Putamen (tissue), 1 donor: ENCODE measurements at places on chromosomes 11 and 22.
A peak's percentile ranks its signal among the peaks of the same experiment; 100 is the strongest.

DNA sequence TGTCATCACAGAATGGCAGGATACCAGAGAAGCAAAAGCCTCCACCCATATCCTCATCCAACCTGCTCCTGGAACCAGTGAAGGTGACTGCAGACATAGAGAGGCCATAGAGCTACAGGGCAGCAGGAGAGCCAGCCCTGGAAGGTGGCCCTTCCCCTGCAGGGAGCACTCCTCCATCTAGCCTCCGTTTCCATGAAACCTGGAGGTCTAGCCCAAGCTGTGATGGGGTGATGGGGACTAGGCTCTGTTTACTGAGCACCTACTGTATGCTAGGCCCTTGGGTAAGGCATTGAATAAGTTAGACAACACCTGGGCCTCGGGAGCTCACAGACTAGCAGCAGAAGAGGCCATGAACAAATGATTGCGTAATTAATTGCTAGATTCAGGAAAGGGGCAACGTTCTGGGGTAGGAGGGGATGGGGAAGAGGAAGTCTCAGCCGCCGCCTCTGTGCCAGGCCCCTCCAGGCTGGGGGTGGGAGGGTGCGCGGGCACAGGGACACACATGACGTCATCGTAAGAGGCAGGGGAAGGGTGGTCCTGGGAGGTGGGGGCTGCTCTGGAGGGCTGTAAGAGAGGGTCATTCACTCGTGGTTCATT lies 784 bp upstream of the SYNGR1 start:
- DNase-seq = peak; percentile 39

DNA sequence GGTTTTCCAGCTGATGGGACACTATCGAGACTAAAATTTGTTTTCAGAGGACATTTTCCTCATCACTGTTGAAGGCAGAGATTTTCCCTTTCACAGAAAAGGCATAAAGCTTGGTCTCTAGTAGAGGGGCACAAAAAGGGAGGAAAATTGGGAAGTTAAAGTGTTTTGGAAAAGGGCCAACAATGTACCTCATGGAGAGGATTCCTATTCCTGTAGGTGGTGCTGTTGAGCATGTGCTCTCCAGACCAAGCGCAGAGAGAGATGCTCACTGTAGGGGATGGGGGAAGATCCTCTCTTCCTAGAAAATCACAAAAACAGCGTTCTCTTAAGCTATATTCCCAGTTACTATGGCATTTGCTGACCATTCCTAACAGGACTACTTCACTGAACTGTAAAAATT lies 44.9 kb downstream of the OR4C46 start:
- DNase-seq = no peak

DNA sequence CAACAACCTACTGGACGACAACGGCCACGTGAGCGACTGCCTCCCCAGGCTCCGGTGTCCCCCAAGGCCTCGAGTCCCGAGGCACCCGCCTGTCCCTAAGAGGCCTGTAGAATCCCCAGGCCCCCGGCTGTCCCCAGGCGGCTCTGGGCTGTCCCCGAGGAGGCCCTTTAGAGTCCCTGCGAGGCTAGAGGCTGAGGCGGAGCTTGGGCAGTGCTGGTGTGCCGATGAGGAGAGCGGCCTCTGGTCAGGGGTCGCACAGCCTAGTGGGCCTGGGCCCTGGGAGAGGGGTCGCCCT lies 3.7 kb downstream of the TBX1 start:
- DNase-seq = no peak

DNA sequence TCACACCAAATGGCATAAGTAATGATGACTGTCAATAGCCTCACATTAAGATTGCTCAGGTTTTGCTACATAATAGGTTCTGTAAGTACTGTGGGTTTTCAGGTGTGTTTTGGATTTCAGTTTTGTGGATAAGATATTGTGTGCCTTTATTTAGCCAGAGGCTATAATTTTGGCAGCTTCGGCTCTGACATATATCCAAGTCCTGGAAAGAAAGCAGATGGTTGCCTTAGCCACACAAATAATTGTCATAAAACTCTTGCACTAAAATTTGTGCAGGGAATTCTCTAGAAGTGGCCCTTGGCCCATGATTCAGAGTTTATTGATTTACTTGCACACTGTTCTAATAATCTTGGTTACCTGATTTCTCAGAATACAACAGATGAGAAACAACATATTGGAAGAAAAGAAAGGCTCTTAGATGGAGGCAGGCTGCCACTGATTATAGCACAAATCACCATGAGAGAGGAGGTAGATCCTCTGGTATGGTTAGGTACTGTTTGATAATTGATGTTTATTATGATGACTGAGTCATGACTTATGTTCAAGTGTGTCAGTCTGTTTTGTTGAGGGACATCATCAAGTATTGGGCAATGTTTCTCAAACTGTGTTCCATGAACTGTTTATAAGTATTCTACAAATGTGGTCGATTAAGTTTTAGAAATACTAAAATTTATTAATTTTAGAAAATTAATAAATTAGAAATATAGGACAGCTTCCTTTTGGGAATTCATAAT lies 9.6 kb downstream of the REXO2 start:
- DNase-seq = no peak

DNA sequence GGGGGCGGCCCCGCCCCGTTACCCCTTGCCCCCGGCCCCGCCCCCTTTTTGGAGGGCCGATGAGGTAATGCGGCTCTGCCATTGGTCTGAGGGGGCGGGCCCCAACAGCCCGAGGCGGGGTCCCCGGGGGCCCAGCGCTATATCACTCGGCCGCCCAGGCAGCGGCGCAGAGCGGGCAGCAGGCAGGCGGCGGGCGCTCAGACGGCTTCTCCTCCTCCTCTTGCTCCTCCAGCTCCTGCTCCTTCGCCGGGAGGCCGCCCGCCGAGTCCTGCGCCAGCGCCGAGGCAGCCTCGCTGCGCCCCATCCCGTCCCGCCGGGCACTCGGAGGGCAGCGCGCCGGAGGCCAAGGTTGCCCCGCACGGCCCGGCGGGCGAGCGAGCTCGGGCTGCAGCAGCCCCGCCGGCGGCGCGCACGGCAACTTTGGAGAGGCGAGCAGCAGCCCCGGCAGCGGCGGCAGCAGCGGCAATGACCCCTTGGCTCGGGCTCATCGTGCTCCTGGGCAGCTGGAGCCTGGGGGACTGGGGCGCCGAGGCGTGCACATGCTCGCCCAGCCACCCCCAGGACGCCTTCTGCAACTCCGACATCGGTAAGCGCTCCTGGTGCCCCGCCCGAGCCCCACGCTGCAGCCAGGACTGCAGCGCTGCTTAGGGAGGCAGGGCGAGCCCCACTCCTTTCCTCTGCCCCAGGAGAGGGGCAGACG lies at the start of gene TIMP3:
TSS of gene TIMP3 (plus strand) at position 169 of the 700 bp plus-strand sequence. CDS start at position 466, 297 bp downstream.
- DNase-seq = peak; percentile 55

DNA sequence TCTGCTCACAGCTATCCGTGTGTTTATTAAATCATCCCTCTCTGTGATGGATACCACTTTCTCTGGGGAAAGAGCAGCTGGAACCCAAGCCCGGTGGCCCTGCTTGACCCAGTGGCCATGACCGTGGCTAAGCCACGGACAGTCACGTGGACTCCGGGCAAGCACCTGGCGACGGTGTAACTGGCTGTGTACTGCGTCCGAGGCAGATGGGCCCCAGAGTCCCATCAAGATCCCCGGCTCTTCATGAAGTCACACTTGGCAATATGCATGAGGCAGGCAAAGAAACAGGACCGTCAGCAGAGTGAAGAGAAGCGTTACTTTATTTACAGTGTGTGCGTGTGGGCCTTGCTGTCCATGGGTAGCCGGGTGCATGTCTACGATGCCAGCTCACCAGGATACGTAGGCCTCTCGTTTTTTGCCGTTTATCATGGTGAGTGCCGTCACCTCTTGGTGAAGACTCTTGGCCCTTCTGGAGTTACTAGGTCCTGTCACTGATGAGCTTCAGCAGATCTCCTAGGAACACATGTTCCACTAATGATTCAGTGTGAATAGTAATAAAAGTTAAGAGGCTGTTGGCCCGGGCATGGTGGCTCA lies 366.3 kb downstream of the TBC1D22A start:
- no peak for DNase-seq

GRCh38 chr11:68751331-68751856 lies at the start of gene TESMIN:
Gene TESMIN, minus strand, starts transcription at chr11:68751520. Its CDS starts 860 bp downstream, at chr11:68750660.
- peak; percentile 41 for DNase-seq

DNA sequence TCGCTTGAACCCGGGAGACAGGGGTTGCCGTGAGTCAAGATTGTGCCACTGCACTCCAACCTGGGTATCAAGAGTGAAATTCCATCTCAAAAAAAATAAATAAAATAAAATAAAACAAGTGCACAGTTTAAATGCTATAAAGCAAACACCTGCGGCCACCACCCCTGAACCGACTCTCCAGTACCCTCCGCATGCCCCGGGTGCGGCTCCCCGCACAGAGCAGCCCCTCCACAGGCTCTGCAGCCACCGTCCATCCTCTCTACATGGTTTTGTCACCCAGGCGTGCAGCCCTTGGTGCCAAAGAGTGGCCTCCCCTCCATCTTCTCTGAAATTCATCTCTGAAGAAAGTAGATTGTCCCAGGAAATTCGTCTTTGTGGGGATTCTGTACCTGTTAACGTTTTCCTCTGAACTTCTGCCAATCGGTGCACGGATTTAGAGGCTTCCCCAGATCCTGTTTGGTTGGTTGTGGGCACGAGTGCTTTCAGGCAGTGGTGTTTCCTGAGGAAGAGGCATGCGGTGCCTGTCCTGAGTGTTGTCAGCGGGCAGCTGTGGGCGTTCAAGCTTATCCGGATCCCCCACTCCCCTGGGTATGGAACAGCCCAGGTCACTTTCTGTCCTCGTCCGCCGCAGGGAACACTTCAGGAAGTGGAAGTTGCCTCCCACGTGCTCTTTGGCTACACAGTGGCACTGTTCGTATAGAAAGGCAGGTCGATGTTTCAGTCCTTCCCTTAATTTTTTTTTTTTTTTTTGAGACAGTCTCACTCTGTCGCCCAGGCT lies 4.1 kb downstream of the MIOX start:
- DNase-seq = no peak

GRCh38 chr11:71156301-71156700 lies 96.1 kb downstream of the SHANK2 start:
- DNase-seq = no peak

DNA sequence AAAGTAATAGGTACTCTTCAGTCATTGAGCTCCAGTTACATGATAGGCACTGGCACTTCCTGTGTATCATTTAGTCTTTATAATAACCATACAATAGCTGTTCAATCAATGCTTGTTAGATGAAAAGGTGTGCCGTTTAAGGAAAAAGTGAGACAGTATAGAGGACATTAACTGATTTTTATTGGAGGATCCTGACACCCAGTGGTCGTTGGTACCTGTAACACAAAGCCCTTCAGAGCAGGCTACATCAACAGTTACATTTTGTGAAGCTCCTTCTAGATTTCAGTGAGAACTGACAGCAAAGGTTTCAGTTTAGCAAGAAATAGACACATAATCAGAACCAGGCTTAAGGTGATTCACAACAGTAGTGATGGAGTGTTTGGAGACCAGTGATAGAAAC lies 44.2 kb downstream of the CCDC81 start:
- DNase-seq = no peak

GRCh38 chr11:19173004-19173689 lies 28.6 kb downstream of the CSRP3 start:
- DNase-seq = no peak

DNA sequence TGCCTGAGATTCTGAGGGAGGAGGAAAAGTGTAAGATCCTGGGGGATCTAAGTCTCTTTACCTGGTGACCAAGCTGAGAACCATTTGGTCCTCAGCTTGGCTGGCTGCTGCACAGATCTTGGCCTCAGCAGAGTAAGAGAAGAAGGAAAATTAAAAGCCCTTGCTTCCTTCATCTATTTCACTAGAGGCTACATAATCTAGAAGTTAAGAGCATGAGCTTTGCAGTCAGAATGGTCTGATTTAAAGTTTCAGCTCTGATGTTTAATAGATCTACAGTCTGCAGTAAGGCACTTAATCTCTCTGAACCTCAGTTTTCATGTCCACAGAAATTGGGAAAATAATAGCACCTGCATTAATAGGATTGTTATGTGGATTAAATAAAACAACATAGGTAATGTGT lies 3.1 kb upstream of the ZBTB16 start:
- no peak for DNase-seq

- no peak for DNase-seq
Observed at GRCh38 chr11:116851626-116852025, 14.2 kb upstream of the APOA1 start.

DNA sequence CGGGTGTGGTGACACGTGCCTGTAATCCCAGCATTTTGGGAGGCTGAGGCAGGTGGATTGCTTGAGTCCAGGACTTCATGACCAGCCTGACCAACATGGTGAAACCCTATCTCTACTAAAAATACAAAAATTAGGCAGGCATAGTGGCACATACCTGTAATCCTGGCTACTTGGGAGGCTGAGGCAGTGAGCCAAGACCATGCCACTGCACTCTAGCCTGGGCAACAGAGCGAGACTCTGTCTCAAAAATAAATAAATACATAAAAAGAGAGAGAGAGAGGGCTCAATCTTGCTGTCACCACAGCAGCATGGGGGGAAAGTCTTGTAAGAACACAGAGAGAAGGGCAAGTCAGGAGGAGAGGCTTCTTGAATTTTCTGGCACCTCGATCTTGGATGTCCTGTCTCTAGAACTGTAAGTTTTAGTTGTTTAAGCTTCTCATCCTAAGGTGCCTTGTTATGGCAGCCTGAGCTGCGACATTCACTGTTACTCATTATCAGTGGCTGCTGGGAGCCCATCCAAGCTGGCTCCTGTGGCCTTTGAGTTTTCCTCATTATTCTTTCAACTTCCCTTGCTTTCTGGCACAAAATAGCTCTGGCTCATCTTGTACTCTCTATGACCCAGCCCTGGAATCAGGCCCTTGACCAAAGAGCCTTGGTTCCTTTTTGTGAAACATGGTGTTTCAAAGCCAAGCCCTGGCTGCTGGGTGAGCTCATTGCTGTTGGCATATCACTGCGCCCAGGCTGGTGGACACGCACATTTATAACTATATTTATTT lies 8.0 kb upstream of the PSMC3 start:
- DNase-seq = no peak

DNA sequence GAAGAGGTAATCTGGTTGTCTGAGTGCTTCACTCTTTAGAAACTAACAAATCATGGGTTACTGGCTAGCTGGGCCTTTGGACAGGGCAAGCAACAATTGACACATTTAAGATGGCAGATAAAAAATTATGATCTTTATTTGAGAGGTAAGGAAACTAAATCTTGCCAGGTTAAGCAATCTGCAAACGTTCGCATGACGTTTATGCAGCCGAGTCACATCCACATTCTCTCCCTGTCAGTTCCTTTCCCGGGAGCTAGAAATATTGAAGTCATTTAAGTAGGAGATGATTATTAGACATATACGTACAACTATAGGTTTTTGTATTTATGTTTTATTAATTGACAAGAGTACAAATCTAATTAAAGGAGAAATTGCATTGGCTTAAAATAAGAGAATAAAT lies 57.4 kb upstream of the RCN1 start:
- no peak for DNase-seq

- DNase-seq = no peak
Observed at GRCh38 chr11:56876621-56877275, 112.0 kb upstream of the OR5AK2 start.

DNA sequence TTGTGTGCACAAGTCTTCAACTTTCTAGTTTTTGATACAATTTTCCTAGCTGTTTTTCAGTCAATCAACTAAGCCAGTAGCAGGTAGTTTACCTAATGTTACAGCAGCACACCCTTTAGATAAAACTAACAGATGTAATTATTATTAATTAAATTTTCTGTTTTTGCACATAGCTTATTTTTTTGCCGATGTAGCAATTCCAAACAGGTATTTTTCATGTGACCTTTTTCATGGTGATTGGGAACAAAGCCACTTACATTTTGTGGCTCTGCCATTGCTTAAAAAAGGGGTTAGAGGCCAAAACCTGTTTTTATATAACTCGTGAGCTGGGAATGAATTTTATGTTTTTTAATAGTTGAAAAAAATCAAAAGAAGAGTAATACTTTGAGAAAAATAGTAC lies 724.5 kb downstream of the FAM181B start:
- DNase-seq = no peak
